ENCODE measurements at places on chromosomes 5 and 9. TPM values are rescaled to one million over a fixed set of nuclear protein-coding genes. Genes with fewer than 3 reads are reported as not detected.
A peak's percentile ranks its signal among the peaks of the same experiment; 100 is the strongest.

DNA sequence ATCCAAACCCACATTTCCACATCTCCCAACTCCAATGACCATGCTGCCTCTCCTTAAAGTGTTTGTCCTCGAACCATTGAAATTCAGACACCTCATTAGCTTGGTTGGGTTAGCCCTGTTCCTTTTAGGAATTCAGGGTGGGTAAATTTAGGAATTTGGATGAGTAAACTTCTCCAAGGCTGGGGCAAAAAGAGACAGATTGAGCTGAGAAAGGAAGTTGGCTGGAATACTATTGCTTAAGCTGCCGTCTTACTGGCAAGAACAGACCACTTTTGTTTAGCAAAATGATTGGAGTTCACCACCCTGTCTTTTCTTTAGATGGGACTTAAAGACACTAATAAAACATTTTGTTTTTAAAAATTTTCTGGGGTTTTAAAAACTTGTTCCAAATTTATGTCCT lies 143.6 kb upstream of the GDNF start:
- no peaks in the 10 kb centered on the region for H3K36me3 ChIP-seq
- DNase-seq, result no peak
- no peaks in the 10 kb centered on the region for H3K27me3 ChIP-seq
- H3K4me3 ChIP-seq, result no peak overlapping the region
- H3K27ac ChIP-seq, result no peak overlapping the region

GRCh38 chr5:15501091-15501791 lies 1.3 kb downstream of the FBXL7 start:
- peak overlapping the region; percentile 58 for H3K27ac ChIP-seq
- DNase-seq, result no peak
- no peaks in the 10 kb centered on the region for H3K36me3 ChIP-seq

DNA sequence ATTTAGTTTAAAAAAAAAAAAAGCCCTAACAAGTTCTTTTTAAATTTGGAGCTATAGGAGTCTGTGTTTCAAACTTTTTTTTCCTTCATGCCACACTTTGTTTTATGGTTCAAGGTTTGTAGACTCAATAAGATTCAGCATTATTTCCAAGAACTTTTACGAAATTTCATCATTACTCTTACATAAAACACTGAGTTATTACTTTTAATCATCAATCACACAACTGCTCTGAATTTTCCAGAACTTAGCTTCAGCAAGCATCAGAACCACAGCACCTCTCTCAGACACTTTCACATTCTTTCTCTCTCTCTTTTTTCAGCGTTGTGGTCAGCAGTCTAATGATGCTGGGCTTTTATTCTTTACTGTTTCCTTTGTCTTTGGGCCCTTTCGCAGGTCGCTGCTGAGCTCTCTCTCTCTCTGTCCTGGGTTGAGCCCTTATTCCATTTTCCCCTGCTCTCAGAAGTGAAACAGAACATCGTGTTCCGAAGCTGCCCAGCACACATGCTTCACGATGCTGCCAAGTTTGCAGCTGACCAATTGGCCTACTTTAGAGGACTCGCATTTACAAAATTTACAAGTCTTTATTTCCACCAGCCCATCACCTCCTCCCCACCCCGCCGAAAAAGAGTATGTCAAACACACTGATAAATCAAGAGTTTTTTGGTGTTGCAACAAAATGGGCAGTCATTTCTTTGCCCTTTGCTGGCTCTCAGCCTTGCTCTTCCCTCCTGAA lies 44.6 kb upstream of the PIK3R1 start:
- H3K4me1 ChIP-seq, result no peaks in the 10 kb centered on the region
- H3K4me3 ChIP-seq, result no peak overlapping the region
- DNase-seq, result peak; percentile 73
- no peaks in the 10 kb centered on the region for H3K27me3 ChIP-seq
- peak overlapping the region; percentile 68 for H3K27ac ChIP-seq

DNA sequence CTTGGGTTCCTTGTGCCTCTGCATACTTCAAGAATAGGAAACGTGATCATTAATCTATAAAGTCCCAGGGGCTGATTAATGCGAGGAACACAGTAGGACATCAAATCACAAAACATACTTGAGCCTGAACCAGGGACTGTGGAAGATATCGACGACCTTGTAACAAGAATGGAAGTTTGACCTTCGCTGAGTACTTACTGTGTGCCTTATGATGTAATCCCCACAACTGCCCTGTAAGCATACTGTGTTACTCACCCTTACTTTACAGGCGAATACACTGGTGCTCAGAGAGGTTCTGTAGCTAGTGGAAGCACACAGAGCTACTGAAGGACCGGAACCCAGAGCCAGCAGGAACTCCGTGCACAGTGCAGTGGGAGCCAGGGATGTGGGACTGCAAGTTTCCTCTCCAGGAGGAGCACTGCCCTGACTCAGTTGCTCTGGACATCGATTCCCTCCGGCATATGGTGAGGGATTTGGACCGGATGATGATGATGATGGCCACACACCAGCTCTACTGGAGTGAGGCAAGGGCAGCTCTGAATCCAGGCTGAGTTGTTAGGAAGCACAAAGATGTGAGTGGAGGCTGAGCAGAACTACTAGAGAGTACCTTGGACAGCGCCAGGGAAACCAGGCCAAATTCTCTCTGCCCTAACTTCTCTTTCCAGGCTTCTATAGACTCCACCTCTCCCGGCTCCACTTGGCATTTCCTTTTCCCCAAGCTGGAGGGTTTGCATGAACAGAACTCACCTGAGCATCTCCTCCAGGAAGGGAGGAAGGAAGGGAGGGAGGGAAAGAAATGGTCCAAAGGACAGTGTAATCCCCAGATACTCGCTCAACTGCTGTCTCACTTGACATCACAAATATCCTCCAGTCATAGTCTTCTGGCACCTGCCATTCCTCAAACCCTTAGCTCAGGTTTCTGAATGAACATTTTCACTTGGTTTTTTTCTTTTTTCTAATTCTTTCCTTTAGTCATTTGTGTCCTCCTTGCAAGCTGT lies 1.5 kb upstream of the GABBR2 start:
- H3K4me1 ChIP-seq, result peaks cover 6% of the 10 kb centered on the region
- DNase-seq, result no peak
- no peak overlapping the region for H3K27ac ChIP-seq

DNA sequence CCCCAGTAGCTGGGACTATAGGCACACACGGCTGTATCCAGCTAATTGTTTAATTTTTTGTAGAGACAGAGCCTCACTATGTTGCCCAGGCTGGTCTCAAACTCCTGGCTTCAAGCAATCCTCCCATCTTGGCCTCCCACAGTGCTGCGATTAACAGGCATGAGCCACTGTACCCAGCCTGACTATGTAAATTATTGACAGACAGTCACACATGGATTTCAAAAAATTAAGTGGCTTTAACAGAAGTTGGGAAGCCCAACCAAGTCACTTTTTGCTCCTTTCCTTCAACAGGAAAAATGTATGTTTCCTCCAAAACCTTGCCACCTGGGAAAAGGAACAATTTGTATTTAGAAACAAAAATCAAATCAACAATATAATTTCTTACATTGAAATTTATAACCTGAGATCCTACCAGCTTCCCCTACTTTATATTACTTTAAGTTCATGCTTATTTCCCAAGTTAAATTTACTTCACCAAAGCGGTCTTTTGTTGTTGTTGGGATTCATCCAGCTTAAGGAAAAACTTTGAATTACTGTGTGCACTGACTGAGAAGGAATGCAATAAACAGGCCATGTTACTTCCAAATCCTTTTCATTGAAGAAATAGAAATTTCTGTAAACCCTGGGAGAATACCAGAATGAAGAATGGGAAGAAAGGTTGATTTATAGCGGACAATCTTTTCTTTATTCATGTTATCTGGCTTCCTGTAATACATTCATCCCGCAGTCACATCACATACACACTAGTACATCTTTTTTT lies 8.6 kb downstream of the PCA3 start:
- no peaks in the 10 kb centered on the region for H3K36me3 ChIP-seq
- H3K4me3 ChIP-seq, result no peak overlapping the region
- no peak for DNase-seq
- H3K27me3 ChIP-seq, result no peaks in the 10 kb centered on the region
- no peak overlapping the region for H3K27ac ChIP-seq

GRCh38 chr5:86689103-86689729 lies 71.5 kb downstream of the COX7C start:
- H3K4me3 ChIP-seq, result no peak overlapping the region
- DNase-seq, result no peak
- no peak overlapping the region for H3K27ac ChIP-seq
- H3K27me3 ChIP-seq, result no peaks in the 10 kb centered on the region
- H3K4me1 ChIP-seq, result no peaks in the 10 kb centered on the region

OR1K1 gene
- total RNA-seq, result not detected

- no peaks in the 10 kb centered on the region for H3K27me3 ChIP-seq
- H3K4me3 ChIP-seq, result no peak overlapping the region
- H3K4me1 ChIP-seq, result no peaks in the 10 kb centered on the region
- H3K36me3 ChIP-seq, result no peaks in the 10 kb centered on the region
Observed at GRCh38 chr5:127170918-127171600, 97.8 kb upstream of the C5orf63 start.

DNA sequence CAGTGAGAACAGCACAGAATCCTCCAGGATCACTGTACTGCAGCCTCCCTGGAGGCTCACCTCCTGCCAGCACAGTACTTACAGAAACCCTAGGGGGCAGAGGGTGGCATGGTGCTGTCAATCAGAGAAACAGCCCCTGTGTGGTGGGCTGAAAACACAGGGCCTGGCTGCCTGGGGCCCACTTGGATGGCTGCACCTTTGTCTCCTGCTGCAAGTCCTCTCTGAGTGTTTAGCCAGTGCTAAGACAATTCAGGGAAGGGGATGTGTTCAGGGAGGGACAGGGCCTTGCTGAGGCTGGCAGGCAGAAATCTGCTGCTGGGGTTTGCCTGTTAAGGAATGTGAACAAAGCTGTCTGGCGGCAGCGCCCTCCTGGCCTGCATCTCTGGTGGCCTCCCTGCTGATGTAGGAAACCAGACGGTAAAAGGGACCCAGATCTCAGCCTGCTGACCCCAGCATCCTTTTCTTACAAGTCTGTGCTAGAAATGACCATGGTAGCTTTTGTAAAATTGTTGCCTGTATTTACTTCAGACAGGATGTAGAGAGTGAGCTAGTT lies 39.5 kb downstream of the PRRC2B start:
- H3K4me3 ChIP-seq, result no peak overlapping the region
- no peak overlapping the region for H3K27ac ChIP-seq
- no peaks in the 10 kb centered on the region for H3K27me3 ChIP-seq
- DNase-seq, result no peak

GRCh38 chr9:85639675-85640186 lies 102.0 kb downstream of the AGTPBP1 start:
- H3K4me1 ChIP-seq, result no peaks in the 10 kb centered on the region
- no peak overlapping the region for H3K4me3 ChIP-seq
- no peak for DNase-seq
- no peaks in the 10 kb centered on the region for H3K36me3 ChIP-seq

- no peaks in the 10 kb centered on the region for H3K27me3 ChIP-seq
- H3K4me3 ChIP-seq, result peak overlapping the region; percentile 65
- H3K27ac ChIP-seq, result peak overlapping the region; percentile 93
- peak; percentile 62 for DNase-seq
- H3K4me1 ChIP-seq, result no peaks in the 10 kb centered on the region
- H3K36me3 ChIP-seq, result no peaks in the 10 kb centered on the region
Observed at GRCh38 chr9:69122082-69122548, 52.0 kb upstream of the TJP2 start.

- H3K4me3 ChIP-seq, result no peak overlapping the region
- DNase-seq, result no peak
- H3K4me1 ChIP-seq, result no peaks in the 10 kb centered on the region
- H3K27me3 ChIP-seq, result no peaks in the 10 kb centered on the region
- H3K27ac ChIP-seq, result peak overlapping the region; percentile 84
- no peaks in the 10 kb centered on the region for H3K36me3 ChIP-seq
Observed at GRCh38 chr5:33793276-33793675, 98.5 kb downstream of the ADAMTS12 start.

GRCh38 chr5:151911011-151911410 lies 13.6 kb downstream of the GLRA1 start:
- no peaks in the 10 kb centered on the region for H3K27me3 ChIP-seq
- no peak overlapping the region for H3K4me3 ChIP-seq
- no peaks in the 10 kb centered on the region for H3K4me1 ChIP-seq
- H3K36me3 ChIP-seq, result no peaks in the 10 kb centered on the region
- no peak for DNase-seq

DNA sequence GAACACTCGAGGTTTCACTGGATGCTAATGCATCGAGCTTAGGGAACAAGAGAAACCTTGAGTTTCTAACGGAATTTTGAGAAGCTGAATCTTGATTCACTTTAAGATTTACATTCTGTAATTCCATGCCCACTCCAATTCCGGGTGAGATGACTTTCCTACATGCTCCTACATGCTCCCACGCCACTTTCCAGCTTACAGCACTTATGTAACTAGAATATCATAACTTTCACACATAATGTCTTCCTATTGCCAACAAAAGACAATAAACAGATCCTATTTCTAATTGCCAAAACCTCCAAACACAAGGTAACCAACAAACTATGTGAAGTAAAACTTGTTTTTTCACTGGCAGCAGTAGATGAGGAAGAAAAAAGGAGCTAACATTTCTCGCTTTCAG lies 72.9 kb downstream of the ECPAS start:
- H3K4me3 ChIP-seq, result no peak overlapping the region
- no peaks in the 10 kb centered on the region for H3K4me1 ChIP-seq
- H3K27me3 ChIP-seq, result no peaks in the 10 kb centered on the region
- no peak overlapping the region for H3K27ac ChIP-seq

PMPCA gene
- total RNA-seq, result 31.4 TPM

DNA sequence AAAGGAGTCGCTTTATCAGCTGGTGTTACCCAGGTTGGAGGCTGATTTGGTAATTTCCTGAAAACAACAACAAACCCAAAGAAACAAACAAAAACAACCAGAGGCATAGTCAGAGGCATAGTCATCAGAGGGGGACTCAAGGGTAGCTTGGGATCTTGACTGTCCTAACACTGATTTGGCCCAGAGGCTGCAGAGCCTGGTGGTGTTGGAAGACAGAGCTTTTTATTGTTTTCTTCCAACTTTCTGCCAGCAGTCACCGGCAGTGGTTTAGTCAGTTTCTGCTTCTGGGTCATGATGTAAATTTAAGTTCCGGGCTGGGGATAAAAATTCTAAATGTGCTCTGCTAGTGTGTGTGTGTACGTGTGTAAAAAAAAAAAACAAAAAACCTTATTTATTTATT lies 23.5 kb upstream of the NKX2-5 start:
- no peak overlapping the region for H3K4me3 ChIP-seq
- no peaks in the 10 kb centered on the region for H3K36me3 ChIP-seq
- no peak for DNase-seq
- peaks cover 13% of the 10 kb centered on the region for H3K27me3 ChIP-seq
- no peaks in the 10 kb centered on the region for H3K4me1 ChIP-seq
- no peak overlapping the region for H3K27ac ChIP-seq

DNA sequence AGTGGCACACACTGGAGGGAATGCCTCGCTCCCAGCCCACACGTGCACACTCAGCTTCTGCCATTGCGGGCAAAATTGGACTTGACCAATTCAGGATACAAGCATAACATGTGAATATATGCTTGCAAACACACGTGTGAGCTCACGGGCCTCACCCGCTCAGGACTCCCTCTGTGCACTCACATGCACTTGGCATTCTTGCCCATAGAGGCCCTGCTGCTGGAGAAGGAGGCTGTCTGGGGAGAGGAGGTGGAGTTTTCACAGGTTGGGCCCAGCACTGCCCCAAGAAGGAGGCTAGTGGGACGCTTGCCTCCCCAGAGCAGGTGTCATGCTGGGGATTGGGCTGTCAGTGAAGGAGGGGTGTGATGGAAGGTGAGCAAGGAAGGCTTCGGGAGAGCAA lies 1.7 kb downstream of the MYMK start:
- no peak overlapping the region for H3K27ac ChIP-seq
- H3K4me3 ChIP-seq, result no peak overlapping the region
- DNase-seq, result no peak
- H3K27me3 ChIP-seq, result peaks cover 18% of the 10 kb centered on the region
- H3K4me1 ChIP-seq, result no peaks in the 10 kb centered on the region

- no peaks in the 10 kb centered on the region for H3K27me3 ChIP-seq
- H3K4me1 ChIP-seq, result no peaks in the 10 kb centered on the region
- peak within 1 kb of the TSS; percentile 92 for H3K4me3 ChIP-seq
- H3K36me3 ChIP-seq, result no peaks in the 10 kb centered on the region
- H3K27ac ChIP-seq, result peak within 1 kb of the TSS; percentile 95
Observed at GRCh38 chr5:171387345-171387969, at the start of gene NPM1. Gene NPM1, plus strand, starts transcription at chr5:171387849. Its CDS starts 100 bp downstream, at chr5:171387949.

All from breast epithelium (tissue), 4 donors.